ENCODE measurements at places on chromosomes 5 and 9.

DNA sequence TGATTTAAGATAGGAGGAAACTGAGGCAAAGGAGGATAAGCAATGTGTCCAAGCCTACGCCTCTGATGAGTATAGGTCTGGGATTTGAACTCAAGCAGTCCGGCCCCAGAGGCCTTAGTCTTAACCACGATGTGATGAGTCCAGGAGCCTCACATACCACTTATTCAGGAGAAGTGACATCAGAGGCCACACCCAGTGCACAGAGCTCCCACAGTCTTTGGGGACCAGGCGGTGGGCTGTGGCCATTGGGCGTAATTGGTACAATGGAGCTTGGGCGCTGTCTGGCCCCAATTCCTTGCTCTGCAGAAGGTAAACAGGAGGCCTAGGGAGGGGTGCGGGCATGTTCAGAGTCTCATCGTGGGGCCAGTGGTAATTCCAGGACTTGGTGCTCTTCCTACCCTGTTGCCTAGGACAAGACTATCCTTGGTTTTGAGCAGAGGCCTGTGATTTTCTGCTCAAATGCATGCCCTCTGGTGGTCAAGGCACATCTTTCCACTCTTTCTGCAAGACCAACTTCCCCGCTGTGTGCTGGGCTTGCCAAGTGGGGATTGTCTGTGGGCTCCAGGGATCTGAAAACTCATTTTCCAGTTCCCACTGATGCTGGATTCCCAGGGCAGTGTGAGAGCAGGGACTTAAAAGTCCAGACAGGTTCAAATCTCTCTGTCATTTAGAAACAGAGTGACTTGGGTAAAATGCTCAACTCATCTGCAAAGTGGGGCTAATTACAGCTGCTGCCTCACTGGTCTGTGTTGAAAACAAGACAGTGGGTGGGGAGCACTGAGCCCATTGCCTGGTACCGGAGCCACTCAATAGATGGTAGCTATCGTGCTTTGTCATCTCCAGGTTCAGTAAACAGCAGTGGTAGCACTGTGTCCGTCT, 15.8 kb downstream of the NDST1 start:
- DNase-seq: peak; percentile 9

DNA sequence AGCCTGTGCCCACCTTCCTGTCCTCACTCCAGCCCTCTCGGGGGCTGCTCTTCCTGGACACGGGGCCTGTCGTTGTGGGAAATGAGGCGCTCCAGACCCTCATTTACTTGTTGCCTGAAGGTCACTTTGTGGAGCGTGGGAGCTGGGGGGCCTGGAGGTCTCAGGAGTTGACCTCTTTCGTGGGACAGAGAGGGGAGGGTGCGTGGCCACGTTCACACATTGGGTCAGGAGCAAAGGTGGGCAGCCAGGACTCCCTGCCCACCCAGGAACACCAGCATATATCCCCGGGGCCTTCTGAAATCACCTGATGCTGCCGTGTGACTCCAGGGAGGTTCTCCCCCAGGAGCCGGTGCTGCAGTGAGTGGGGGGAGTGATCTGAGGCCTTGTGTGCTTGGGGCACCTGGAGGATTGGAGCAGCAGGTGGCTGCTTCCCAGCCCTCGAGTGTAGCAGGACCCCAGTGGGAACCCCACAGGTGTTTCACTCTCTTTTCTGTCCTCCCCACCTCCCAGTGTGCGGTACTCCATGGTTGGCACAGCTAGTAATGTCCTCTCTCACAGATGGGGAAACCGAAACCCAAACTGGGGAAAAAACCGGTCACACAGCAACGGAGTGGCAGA, 20.3 kb downstream of the NCS1 start:
- DNase-seq: no peak

- DNase-seq: no peak
Observed at GRCh38 chr5:175889910-175890684, 18.7 kb downstream of the CPLX2 start.

GRCh38 chr5:174063082-174063756, 17.7 kb downstream of the NSG2 start:
- no peak for DNase-seq

DNA sequence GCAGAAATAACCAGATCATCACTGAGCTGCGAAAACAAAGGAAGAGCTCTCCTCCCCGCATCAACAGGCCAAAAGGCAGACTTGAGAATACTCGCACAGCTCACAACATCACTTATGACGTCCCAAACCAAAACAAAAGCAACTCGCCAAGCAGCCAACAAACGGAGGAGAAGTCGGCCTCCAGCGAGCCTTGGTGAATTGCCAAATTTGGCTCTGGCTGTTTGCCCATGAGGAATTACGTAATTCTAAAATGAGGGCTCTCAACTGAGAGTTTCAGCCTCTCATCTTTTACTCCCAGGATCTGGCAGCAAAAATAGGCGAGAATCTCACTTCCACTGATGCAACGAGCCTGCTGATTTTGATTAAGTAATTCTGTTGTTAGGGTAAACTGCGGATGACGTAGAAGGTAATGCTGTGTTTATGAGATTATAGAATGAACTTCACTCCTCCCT, 51.7 kb upstream of the SEMA6A start:
- DNase-seq: no peak

GRCh38 chr9:114184071-114184470, 28.7 kb downstream of the COL27A1 start:
- DNase-seq: no peak

GRCh38 chr9:68951879-68952659, 61.8 kb downstream of the PRKACG start:
- no peak for DNase-seq

DNA sequence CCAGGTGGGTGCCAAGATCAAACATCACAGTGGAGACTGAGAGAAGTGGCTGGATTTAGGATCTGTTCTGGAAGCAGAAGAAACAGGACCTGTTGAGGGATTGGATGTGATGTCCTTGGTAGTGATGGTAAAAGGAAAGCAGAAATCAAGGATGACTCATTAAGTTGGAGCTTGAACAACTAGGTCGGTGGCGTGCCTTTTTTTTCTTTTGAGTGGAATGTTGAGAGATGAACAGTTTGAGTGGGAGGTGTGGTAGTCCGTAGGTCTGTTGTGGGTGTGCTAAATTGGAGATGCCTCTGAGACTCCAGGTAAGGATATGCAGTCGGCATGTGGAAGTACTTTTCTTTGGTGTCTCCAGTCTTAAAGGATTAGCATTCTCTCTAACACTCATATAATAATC, 92.1 kb upstream of the IL12B start:
- DNase-seq: no peak

DNA sequence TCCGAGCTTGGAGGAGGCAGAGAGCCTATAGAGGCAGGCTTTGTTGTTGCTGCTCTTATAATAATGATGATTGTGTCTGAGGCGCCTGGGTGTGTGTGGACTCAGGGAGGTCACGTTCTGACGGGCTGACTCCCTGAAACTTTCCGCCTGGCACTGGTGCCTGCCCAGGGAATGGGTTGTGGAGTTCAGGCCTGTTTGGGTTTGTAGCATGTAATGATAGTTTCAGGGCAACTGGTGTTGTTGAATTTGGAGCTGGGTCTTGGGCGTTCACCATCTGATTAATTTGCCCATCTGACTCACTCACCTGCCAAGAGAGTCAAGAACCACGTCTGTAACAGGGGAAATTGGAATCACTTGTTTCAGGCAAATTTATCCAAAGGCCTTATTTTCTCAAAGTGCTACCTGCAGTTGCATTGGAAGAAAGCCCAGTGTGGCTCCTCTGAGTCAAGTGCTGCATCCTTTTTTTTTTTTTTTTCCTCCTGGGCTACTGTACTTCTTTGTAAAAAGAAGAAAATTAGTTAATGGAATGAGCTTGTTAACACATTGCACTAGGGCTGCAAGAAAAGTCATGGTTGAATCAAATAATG, 386.5 kb downstream of the GADD45G start:
- DNase-seq: no peak

- no peak for DNase-seq
Observed at GRCh38 chr5:105817416-105817815, 1853.3 kb downstream of the EFNA5 start.

GRCh38 chr5:74638970-74639806, 1.3 kb downstream of the ENC1 start:
- no peak for DNase-seq

DNA sequence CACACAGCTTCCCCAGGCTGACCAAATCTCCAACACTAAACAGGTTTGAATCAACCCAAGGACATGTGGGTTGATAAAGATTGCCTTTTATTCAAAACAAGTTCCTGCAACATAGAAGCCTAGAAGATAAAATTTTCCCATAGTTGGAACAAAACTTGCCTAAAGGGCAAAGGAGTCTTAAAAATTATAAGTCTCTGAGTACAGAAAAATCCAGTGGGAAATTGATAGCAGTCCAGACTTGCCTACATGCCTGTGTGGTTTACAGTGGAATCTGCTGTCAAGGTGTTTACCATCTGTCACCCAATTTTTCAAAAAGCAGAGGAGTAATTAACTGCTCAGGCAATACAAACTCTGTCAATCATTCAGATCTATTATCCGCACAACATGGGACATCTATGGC, 168.2 kb downstream of the PPP2R2B start:
- DNase-seq: no peak

DNA sequence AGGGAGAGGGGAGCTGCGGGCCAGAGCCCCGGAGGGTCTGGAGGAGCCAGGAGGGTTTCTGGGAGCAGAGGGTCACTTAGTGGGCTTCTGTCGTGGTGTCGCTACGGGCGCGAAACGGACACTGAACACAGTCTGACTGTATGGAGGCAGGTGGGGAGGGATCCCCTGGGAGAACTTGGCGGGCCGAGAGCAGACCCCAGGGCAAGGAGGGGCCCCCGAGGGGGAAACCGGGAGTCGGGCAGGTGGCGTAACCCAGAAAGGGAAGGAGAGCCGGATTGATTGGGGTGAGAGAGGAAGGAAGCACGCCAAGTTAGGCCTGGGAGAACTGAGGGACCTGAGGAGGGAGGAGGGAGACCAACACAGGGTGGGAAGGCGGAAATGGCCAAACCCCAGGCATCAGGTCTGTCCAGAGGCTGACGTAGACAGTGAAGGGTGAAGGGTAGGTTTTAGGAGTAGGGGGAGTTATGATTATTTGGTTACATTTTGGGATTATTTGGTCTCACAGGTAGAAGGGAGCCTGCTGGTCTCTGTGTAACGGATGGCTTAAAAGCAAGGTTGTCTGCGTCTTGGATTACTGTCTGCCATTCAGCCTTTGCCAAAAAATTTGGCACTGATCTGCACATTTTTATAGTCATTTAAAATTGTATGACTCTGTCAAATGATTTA, 3.3 kb upstream of the MSMP start:
- DNase-seq: peak; percentile 59

GRCh38 chr9:81558091-81558830, 131.1 kb downstream of the TLE1 start:
- DNase-seq: no peak

DNA sequence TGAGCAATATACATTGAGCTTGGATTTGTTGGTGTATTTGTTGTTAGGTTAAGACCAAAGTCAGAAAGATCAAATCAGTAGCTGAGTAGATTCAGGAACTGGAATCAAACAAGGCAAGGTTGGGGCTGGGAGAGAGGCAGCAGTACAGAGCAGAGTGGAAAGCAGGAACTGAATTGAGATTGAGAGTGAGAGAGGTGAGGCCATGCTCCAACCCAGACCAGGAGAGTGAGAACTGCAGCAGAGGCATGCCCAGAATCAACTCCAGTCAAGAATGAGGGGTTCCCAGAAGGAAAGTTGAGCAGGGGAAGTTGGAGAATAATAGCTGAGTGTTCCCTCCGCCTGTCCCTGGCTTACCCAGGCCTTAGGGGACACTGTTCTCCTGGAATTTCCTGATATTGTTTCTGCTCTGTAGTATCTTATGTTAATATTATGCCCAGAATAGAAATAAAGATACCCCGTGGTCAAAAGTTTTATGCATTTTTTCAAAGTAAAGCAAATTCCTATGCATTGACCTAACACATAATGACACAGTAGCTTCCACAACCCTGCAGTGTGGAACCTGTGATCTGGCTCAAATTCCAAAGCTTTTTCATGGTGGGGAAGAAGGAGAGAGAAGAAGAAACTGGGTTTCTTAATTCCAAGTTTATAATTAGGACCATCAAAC, 82.7 kb downstream of the SV2C start:
- no peak for DNase-seq

Data from activated CD4-positive, alpha-beta T cell treated with anti-CD3 and anti-CD28 coated beads, Interleukin-2, amount 50 U/mL, for 48 hours (primary cell).